ENCODE measurements at places on chromosomes 16 and 17.
A peak's percentile ranks its signal among the peaks of the same experiment; 100 is the strongest.

- no peak for DNase-seq
Observed at GRCh38 chr16:66619534-66620428, 15.3 kb downstream of the CMTM3 start.

DNA sequence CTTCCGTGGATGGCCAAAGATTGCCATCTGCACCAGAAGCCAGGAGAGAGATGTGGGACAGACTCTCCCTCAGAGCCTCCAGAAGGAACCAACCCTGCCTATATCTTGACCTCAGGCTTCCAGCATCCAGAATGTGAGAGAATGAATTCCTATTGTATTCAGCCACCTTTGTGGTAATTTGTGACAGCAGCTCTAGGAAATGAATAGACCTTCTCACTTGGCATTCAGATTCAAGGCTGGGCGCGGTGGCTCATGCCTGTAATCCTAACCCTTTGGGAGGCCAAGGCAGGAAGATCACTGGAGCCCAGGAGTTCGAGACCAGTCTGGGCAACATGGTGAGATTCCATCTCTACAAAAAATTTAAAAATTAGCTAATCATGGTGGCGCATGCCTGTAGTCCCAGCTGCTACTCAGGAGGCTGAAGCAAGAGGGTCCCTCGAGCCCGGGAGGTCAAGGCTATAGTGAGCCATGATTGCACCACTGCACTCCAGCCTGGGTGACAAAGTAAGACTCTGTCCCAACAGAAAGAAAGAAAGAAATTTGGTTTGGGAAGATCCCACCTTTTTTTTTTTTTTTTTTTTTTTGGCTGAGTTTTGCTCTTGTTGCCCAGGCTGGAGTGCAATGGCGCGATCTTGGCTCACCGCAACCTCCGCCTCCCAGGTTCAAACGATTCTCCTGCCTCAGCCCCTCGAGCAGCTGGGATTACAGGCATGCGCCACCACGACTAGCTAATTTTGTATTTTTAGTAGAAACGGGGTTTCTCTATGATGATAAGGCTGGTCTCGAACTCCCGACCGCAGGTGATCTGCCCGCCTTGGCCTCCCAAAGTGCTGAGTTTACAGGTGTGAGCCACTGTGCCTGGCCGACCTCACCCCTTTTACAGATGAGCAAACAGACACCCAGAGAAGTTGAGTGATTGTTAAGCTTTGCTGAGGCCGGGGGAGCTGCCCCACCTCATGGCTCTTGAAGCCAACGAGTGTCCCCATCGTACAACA, 4.3 kb upstream of the CPSF4L start:
- no peak for DNase-seq

DNA sequence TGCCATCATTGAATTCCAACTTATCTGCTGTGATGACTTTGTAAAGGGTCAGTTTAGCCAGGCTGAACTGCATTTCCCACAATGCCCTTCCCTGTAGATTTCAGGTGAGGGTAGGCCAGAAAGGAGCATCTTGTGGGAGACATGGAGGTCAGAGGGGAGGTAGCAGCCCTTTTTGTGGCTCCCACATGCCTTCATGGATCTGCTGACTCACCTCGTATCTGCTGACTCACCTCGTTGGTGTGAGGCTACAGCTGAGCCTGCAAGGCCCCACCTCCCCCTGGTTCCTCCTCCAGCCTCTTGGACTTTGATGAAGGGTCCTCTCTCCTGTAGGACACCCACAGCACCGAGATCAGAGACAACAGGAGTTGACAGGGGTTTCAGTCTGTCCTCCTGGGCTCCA, 102.5 kb downstream of the SALL1 start:
- no peak for DNase-seq

DNA sequence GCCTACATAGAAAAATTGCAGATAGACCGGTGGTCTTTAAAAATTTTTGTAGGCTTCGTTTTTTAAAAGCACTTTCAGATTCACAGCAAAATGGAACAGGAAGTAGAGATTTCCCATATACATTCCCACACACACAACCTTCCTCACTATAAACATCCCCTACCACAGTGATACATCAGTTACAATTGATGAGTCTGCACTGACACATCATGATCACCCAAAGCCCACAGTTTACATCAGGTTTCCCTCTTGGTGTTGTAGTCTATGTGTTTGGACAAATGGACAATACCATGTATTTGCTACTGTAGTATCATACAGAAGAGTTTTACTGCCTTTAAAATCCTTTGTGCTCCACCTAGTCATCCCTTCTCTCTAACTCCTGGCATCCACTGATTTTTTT, 113.9 kb upstream of the ADAMTS18 start:
- no peak for DNase-seq

GRCh38 chr16:88276591-88276990, 106.2 kb upstream of the ZNF469 start:
- no peak for DNase-seq

DNA sequence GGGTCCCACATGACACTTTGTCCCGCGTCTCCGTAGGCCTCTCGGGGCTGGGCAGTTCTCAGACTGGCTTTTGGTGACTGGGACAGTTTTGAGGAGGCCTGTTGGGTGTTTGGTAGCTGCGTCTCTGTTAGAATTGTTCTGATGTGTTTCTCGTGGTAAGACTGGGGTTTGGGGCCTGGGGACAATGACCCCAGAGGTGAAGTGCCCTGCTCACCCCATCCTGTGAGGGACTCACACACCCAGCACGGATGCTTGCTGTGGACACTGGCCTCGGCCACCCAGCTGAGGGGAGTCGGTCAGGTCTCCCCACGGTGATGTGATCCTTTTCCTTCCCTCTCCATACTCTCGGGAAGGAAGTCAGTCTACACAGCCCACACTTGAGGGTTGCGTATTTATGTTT, 50.3 kb downstream of the METRNL start:
- no peak for DNase-seq

GRCh38 chr17:70109497-70109896, 34.5 kb downstream of the KCNJ16 start:
- no peak for DNase-seq

- DNase-seq = no peak
Observed at GRCh38 chr17:78589031-78589675, 12.0 kb upstream of the DNAH17 start.

DNA sequence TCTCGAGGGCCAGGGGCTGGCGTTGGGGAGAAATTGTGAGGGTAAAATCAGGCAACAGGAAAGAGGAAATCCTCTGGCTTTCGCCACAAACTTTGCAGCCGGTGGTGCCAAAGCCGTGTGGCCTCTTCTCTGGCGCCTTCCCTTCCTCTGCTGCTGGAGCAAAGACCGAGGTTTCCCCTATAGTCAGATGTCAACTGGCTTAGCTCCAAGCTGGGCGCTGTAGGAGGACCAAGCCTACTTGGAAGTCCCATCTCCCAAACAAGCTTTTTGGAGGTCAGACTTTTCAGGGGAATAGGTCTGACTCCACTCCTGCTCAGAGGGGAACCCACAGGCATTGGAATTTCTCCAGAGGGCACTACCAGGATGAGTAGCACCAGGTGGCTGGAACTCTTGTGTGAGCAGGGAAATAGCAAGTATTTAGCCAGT, 5.0 kb downstream of the IGFBP4 start:
- DNase-seq = no peak

GRCh38 chr16:14357328-14357727, 272.7 kb downstream of the PARN start:
- peak; percentile 87 for DNase-seq
